ENCODE measurements at places on chromosomes 7 and 10.

DNA sequence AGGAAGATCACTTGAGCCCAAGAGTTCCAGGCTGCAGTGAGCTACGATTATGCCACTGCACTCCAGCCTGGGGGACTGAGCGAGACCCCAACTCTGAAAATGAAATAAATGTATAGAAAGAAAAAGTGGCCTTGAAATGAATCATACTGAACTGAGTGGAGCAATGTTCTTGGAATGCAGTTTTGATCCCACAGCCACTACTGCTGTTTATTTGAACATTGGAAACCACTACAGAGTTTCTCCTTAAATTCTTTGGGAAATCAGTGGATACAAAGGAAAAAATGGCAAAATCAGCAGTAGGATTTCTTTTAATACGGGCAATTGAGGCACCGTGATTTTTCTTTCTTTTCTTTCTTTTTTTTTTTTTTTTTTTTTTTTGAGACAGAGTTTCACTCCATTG is 637.4 kb downstream of the GALNT17 start:
- DNase-seq = no peak

DNA sequence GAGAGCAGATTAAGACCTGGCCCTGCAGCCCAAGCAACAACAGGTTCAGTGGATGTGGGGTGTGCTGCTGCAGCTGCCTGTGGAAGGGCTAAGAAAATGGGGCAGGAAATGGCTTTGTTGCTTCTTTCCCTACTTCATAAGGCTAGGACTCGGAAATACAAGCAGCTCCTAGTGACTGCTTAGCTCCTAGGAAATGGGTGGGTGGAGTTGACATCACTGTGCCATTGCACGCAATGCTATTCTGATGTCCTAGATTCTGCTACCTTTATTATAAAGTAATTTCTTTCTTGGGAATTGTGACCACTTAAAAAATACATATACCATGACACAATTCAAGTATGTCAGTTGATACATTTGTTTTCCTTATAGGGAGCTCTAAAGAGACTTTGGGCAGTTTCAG is 155.8 kb downstream of the FANK1 start:
- DNase-seq = no peak

GRCh38 chr10:126197036-126197543 is 191.2 kb downstream of the ADAM12 start:
- DNase-seq = no peak

- DNase-seq = no peak
These were observed 50.4 kb downstream of the TSPAN15 start for GRCh38 chr10:69501657-69502056.

- DNase-seq = no peak
These were observed 231.4 kb downstream of the BUB3 start for GRCh38 chr10:123385508-123386080.

DNA sequence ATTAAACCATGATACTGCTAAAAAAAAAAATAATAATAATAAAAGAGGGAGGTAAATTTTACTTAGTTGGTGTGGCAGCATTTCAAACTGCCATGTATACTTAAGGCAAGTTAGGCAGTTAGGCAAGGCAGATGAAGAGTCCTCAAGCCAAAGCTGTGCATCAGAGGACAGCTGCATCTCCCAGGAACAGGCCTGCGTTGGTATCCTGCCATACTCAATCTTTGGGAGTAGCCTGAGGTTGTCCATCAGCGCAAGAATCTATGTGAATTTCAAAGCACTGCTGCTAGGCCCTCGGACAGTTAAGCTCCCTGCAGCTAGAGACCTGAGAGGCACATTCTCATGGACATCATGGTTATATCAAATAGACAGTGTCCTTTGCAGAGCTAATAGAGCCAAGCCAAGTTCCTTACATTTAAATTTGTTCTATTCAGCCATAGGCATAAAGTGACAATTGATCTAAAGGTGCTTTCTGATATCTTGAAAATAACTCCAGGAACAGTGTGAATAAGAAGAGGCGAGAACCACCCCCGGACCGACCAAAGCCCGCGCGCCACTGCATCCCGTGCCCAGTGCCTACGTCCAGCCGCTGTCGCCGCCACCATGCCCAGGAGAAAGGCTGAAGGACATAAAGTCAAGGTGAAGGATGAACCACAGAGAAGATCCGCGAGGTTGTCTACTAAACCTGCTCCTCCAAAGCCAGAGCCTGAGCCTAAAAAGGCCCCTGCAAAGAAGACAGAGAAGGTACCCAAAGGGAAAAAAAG is 310.6 kb downstream of the SEMA3D start:
- no peak for DNase-seq

GRCh38 chr7:78993341-78993740 is 460.1 kb downstream of the MAGI2 start:
- DNase-seq = no peak

- no peak for DNase-seq
These were observed 20.4 kb downstream of the RFC2 start for GRCh38 chr7:74233655-74234285.

GRCh38 chr10:3729397-3729976 is 55.5 kb downstream of the KLF6 start:
- peak; percentile 56 for DNase-seq

DNA sequence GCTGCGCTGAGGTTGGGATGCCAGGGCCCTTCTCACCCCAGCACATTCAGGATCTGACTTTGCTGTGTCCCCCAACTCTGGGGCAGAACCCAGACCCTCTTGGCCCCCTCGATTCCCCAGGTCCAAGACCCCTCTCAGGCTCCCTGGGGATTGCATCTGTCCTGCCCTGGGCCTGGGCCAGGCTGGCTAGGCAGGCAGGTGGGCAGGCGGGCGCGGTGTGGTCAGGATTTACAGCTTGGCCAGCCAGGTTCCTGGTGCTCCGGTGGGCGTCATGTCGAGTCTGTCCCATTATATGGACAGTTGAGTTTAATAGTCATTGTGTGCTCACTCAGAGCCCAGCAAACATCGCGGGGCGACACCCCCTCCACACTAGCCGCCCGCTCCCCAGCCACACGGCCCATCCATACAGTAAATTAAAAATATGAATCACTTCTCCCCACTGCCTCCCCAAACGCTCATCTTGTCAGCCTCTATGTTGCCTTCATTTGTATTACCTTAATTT is 23.5 kb downstream of the POLL start:
- no peak for DNase-seq

- DNase-seq = no peak
These were observed 1.6 kb downstream of the OLAH start for GRCh38 chr10:15045380-15045779.

DNA sequence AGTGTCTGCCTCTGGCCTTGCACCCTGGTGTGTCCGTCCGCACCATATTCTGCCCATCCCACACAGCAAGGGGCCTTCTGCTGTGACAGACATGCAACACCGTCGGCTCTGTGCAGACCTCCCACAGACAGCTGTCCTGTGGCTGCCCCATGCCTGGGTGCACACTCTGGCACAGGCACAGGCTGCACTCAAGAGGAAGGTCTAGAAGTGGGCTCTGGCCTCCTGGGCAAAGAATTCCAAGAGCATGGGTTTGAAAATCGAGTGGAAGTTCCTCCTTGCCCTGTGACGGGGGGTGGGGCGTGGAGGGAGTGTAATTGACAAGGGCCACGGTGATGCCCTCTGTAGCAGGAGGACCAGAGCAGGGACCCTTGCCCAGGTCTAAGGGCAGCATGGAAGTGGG is 4.3 kb upstream of the LOXL4 start:
- no peak for DNase-seq

- no peak for DNase-seq
These were observed 60.6 kb upstream of the AUTS2 start for GRCh38 chr7:69537691-69538090.

- DNase-seq = peak; percentile 95
These were observed at the start of gene ZMIZ1 for GRCh38 chr10:79068562-79069324. Gene ZMIZ1, plus strand, starts transcription at chr10:79068966. Its CDS starts 132,667 bp downstream, at chr10:79201633.

DNA sequence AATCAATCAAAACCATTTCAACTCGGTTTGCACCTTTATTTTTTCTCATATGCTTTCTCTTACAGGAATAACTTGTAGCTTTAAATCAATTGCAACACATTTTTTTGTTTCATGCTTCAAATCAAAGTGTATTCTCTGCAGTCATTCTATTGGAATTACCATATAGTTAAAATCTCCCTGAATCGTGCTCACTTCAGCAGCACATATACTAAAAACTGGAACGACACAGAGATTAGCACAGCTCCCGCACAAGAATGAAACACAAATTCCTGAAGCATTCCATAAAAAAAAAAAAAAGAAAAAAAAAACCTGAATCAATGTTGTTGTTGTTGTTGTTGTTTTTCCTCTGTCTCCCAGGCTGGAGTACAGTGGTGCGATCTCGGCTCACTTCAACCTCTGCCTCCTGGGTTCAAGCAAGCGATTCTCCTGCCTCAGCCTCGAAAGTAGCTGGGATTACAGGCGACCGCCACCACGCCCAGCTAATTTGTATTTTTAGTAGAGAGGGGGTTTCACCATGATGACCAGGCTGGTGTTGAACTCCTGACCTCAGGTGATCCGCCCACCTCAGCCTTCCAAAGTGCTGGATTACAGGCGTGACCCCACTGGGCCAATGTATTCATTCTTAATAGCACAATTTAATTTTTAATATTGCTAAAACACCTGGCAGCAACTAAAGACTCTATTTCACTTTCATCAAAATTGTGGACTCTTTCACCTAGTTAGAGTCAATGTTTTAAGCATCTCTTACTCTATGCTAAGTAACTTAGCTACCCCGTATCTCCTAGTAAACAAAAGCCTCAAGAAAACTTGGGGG is 26.3 kb downstream of the ANKRD61 start:
- no peak for DNase-seq

GRCh38 chr7:1742555-1743303 is 72.7 kb downstream of the ELFN1 start:
- no peak for DNase-seq

DNA sequence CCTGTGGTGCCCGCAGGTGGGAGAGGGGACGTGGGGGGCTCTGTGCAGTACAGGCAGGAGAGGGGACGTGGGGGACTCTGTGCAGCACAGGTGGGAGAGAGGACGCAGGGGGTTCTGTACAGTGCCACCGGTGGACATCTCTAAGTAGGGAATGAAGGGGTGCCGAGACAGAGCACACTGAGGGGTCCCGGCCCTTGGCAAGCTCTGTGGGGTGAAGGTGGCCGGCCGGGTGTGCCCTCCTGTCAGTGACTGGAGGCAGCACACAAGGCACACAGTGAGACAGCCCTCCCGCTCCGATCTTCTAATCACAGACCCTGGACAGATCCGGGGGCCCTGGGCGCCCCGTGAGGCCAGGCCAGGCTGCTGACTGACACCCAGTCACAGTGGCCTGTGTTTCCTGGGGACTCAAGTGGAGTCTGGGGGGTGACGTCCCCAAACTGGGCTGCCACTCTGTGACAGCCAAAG is 11.2 kb downstream of the GPR146 start:
- no peak for DNase-seq

DNA sequence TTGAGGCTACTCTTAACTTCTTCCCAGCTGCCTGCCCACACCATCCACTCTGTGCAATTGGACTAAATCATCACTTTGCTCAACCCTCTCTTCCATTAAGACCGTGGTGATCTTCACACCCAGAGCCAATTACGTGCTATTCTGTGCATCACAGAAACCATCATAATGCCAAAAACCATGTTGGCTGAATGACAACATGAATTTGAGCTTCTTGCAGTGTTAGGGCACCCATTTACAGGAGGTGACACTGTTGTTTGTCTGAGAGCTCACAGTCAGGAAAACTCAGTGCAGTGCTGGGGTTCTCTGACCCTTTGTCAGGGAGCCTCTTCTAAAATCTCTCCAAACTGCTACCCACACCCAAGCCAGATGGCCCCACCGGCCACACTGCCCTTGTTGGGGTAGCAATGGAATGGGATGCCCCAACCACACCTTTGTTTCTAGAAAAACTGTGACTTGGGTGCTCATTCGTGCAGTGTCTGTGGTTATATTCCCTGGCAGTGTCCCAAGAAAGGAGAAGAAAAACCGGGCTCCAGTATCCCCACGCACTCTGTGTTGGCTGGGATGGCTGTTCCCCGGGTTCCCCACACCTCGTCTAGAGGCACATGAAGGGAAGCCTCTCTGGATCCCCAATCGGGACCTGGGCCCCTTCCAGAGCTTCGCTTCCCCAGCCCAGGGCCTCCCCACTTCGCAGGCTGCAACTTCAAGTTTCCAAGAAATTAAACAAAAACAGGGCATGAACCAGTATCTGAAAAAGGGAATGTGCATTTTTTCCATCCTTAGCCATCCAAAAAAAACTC is 2.0 kb upstream of the TNS3 start:
- no peak for DNase-seq

DNA sequence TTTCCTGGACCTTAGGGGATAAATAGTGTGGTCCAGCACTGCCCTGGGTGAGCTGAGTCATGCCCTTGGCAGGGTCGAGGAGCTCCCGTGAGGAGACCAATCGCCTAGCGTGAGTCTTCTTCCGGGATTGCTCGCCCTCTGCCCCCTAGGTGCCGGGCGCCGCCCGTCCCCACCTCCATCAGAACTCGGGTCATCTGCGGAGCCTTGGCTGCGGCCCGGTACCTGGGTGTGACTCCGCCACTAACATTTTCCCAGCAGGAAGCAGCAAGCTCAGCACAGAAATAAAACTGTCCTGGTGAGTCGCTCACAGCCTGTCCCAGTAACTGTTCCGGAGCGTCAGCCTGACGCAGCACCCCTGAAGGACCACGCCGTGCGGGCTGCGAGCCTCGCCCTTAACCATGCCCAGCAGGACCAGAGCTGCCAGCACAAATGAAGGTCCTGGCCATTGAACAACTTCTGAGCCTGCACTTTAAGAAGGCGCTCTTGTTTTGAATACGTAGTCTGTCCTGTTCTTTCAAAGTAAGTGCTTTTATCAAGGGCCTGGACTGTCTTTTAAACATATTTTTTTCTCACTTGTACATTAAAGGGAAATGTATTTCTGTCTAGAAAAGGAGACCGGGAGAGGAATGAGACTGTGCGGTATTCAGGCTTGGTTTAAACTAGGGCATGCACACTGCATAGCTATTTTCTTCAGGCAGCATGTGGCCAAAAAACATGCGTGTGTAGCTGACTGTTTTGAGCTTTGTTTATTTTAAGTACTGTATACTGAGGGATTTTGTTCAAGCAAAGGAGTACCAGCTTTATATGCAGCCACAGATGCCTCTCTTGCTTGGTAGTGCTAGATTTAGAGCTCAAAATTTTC is 136.7 kb downstream of the HECW1 start:
- no peak for DNase-seq

DNA sequence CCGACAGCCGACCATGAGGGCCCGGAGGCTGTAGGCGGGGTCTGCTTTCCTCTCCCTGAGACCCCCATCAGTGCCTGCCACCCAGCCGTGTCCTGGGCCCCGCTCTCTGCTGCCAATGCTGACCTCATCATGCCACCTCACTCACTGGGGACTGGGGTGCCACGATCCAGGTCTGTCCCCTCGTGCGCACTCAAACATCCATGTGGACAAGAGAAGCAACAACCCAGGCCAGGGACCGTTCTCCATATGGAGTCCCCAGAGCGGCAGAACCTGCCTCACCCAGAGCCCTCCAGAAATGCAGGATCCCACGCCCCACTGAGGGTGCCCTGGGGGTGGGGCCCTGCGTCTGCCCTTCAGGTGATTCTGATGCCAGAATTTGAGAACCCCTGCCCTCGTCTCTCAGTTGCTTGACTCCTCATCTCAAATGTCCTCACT is 210.0 kb upstream of the PPP2R2D start:
- no peak for DNase-seq

GRCh38 chr7:5827755-5828154 is 46.3 kb upstream of the RNF216 start:
- DNase-seq = peak; percentile 56

Measured in ACHN (cell line).